Left ventricle myocardium inferior (tissue), 1 donor: ENCODE measurements at places on chromosomes 1 and 21.

DNA sequence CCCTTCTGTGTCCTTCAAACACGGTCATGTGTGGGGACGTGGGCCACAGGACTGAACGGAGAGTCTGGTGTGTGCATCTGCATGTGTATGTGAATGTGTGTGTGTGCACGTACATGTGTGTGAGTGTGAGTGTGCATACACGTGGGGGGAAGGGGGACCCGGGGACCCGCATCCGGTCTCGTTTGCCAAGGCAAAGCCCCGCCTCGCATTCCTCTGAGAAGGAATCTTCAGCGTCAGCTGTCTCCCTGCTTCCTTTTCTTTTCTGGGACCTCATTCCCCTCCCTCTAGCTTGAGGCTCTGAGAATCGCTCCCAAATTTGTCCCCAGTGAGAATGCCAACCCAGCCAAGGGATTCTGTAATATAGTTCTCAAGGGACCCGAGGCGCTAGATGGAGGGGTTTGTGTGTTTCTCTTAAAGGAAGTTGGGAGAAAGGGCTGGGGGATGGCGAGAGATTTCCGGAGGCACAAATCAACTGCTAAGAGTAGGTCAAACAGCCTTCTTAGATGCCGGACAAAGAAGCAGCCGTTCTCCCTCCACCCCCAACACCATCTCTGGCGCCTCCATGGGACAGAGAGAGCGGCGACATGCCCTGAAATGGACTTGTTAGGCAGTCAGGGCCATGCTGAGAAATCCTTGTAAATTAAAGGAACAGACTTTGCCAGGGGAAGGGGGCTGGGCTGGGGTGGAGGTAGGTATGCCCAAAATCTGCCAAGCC, 6.6 kb downstream of the IFFO2 start:
- DNase-seq, result no peak

DNA sequence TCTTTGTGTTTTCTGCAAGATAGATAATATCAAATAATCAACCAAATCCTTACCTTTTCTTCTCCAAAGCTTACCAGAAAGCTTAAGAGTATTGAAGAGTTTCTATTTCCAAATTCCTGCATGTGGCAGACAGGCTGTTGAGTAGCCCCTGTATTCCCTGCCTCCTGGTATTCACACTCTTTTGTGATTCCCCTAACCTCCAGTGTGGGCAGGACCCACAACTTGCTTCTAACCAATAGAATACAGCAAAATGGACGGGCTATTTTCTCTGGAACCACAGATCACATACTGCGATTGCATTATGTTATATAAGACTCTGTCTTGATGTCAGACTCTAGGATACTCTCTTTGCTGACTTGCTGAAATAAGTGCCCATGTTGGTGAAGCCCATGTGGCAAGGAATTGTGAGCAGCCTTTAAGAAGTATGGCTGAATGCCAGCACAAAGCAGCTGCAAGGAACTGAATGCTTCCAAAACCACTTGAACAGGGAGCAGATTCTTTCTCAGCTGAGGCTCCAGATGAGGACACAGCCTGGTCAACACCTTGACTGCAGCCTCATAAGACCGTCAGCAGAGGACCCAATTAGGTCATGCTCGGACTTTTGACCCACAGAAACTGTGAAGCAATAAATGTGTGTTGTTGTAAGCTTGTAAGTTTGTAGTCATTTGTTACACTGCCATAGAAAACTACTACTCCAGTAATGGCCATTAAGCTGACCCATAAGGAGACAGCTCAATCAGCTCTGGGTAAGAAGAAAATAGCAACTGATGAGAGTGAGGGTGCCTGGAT, 47.9 kb upstream of the PLXNA2 start:
- no peak for DNase-seq

GRCh38 chr21:28066076-28066475, 926.6 kb downstream of the LTN1 start:
- no peak for DNase-seq

DNA sequence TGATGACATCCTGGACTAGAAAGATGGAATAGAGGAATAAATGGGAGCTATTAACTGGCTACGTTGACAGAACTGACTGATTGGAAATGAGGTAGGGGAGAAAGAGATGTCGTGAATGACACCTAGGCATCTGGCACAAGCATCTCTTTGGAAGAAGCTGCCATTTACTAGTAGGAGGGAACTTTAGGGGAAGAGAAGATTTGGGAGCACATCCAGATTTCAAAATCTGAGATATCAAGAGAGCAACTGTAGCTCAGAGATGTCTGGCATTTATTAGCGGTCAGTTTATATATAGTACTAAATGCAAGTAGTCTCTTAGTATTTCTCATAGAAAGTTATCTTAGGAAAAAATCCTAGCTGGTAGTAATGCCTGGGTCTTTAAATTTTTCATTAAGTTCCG, 131.9 kb upstream of the C1orf105 start:
- no peak for DNase-seq

DNA sequence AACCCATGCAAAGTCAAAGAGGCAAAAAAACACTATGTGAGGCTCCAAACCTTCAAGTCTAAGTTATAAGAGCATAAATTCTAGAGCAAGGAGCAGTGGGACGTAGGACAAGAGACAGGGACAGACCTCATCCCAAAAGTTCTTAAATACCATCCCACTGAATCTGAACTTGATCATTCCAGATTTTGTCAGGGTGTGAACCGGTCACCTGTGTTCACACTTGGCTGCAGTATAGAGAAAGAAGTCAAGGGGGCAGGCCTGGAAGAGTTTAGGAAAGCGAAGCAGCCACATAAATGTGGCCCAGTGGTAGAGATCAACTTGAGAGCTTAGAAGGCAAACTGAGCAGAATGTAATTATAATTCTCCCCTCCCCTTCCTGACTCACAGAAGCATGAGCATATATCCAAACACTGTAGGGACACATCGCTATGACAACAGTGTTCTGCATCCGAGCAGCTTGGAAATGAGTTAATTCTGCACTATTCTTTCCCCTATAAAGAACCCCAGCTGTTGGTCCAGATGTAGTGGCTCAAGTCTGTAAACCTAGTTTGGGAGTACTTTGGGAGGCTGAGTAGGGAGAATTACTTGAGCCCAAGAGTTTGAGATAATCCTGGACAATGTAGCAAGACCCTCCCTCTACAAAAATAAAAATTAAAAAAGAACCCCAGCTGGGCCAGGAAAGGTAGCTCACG, 2.7 kb downstream of the AKR7A2 start:
- no peak for DNase-seq

DNA sequence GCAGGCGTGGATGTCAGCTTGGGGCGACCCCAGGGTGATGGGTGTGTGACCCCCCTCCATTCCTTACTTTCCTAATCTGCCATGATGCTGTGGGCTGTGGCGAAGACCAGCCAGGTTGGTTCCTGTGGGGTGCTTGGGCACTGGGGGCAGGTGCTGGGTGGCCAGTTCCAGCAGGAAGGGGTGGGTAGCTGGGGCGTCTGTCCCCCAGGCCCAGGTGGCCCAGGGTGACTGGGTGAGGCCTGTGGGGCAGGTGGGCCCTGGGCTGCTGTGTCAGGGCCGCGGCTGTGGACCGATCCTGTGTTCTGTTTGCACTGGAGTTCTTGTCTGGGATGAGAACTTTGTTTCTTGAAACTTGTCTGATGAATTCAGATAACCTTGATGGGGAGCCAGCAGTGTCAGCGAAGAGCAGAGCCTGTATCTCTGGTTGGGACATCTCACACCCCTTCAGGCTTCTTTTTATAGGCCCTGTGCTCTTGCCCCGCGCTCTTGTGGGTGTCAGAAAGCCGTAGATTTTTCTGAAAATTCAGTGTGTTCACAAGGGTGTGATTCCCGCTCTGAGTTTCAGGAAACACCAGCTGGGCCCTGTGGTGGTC, 3.7 kb downstream of the PRKCZ start:
- DNase-seq, result no peak
